Mesenchymal stem cell (in vitro differentiated cells and primary cell): ENCODE measurements at places on chromosomes 7 and 10.

DNA sequence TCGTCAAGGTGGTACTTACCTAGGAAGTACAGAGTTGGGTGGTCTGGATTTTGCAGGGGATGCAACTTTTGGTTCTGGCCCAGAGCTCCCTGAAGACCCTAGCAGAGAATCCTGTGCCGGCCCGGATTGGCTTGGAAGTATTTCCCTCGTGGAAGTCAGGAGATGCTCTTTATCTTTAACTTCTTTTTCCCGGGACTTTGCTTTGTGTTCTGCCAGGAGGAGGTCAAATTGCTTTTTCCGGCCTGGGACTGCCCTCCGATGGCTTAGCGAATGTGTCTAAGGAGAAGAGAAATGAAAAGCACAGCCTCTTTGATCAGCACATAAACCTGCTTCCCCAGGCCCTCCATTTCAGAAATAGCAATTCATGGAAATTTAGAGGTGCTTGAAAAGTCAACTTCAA is 57.0 kb upstream of the EFCAB10 start:
- no peak overlapping the region for H3K4me3 ChIP-seq
- no peak overlapping the region for H3K27ac ChIP-seq
- DNase-seq, result no peak
- peaks cover 41% of the 10 kb centered on the region for H3K36me3 ChIP-seq
- H3K4me1 ChIP-seq, result peaks cover 10% of the 10 kb centered on the region

DNA sequence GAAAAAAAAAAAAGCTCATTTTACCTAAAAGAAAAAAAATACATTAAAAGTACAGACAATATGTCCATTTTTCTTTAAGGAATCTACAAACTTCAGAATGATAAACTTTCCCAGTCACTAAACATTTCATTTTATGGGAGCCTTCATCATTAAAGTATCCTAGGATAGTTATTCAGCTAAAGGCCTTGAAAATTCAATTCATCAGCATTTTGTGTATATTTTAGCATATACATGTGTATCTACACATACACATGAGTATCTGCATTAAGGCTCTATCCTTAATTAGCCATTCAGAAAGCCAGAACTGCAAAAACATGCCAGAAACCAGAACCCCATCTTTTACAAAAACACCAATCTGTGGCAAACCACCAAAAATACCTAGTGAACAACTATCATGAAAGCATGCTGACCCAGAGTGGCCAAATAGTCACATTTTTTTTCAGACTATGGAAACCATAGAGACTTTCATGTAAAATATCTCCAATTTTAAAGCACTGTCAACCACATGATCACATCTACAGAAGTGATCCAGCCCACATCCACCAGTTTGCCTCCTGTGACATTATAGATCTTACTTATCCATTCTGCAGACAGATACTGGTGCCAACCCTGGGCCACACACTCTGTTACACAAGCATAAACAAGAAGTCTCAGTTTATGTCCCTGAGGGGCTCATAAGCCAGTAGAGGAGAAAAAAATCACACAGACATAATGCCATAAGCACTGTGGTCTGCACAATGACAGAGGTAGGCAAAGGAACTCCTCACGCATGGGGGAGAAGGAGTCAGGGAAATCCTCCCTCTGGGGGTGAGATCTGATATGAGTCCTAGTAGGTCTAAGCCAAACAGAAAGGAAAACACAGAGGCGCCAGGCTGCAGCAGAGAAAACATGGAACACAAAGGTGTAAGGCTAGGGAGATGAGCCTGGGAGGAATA is 79.2 kb downstream of the SRPK2 start:
- H3K4me1 ChIP-seq, result peaks cover 5% of the 10 kb centered on the region
- no peak overlapping the region for H3K4me3 ChIP-seq
- H3K27ac ChIP-seq, result no peak overlapping the region
- no peaks in the 10 kb centered on the region for H3K27me3 ChIP-seq

GRCh38 chr10:117386805-117387204 is 11.6 kb upstream of the PDZD8 start:
- H3K4me1 ChIP-seq, result no peaks in the 10 kb centered on the region
- no peak overlapping the region for H3K4me3 ChIP-seq
- H3K27ac ChIP-seq, result no peak overlapping the region
- DNase-seq, result no peak
- peaks cover 52% of the 10 kb centered on the region for H3K27me3 ChIP-seq

DNA sequence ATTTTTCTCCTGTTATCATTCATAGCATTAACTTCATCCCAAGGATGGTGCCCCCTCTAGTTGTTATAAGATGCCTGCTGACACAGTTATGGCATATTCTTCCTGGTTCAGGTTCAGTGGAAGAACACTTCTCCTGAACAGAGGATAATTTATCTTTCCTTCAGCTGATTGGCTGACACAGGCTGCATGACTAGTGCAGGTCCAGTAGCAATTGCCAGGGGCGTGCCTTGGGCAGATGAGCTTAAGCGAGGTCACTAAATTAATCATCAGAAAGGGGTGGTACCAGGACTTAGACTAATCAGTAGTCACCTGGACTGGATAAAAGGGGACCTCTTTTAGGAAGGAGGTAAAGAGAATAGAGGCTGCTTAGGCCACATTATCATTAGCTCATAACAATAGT is 42.3 kb downstream of the BZW2 start:
- no peak for DNase-seq
- no peaks in the 10 kb centered on the region for H3K4me1 ChIP-seq

- H3K4me1 ChIP-seq, result no peaks in the 10 kb centered on the region
- no peak for DNase-seq
- H3K36me3 ChIP-seq, result no peaks in the 10 kb centered on the region
- H3K4me3 ChIP-seq, result no peak overlapping the region
- no peak overlapping the region for H3K27ac ChIP-seq
- H3K27me3 ChIP-seq, result no peaks in the 10 kb centered on the region
These were observed 130.6 kb upstream of the LSM8 start for GRCh38 chr7:118053353-118053752.

DNA sequence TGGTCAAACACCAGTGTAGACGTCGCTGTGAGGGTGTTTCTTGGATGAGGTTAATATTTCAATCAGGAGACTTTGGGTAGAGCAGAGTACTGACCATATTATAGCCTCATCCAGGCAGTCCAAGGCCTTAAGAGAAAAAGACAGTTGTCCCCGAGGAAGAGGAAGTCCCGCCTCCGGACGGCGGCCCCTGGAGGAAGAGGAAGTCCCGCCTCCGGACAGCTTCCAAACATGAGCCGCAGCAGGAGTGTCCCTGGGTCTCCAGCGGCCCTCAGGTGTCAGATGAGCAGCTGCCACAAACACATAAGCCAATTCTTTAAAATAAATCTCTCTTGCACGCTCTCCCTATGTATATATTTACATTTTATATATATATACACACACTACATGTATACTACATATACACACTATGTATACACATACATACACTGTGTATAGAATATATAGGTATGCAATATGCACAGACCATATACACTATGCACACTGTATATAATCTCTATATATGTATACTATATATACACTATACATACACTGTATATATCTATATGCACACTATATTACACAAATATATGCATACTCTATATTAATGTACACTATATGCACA is 37.5 kb downstream of the PWWP2B start:
- no peak for DNase-seq
- peaks cover 26% of the 10 kb centered on the region for H3K4me1 ChIP-seq
- H3K27ac ChIP-seq, result no peak overlapping the region
- no peak overlapping the region for H3K4me3 ChIP-seq

- no peak overlapping the region for H3K27ac ChIP-seq
- no peak overlapping the region for H3K4me3 ChIP-seq
- peaks cover 8% of the 10 kb centered on the region for H3K4me1 ChIP-seq
- H3K27me3 ChIP-seq, result peaks cover 26% of the 10 kb centered on the region
- DNase-seq, result no peak
These were observed 12.5 kb upstream of the SLC18A3 start for GRCh38 chr10:49597426-49598163.

DNA sequence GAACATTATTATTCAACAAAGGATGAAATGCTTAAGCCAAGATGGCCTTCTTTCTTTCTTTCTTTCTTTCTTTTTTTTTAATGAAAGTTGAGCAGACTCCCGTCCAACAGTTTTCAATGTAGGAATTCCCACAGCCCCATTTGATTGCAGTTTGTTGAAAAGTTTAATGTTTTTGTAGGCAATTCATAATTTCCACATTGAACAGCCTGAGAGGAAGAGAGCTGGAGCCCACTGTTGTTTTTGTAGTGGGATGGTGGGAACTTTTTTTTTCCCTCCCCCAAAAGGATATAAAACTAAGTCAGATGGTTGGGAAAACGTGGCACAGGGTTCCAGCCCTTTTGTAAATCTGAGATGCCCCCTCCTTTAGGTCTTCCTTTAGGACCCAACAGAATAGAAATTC is 86.6 kb downstream of the TCF7L2 start:
- no peaks in the 10 kb centered on the region for H3K27me3 ChIP-seq
- H3K27ac ChIP-seq, result no peak overlapping the region
- DNase-seq, result no peak
- H3K36me3 ChIP-seq, result peaks cover 2% of the 10 kb centered on the region
- no peak overlapping the region for H3K4me3 ChIP-seq

- no peak for DNase-seq
- no peaks in the 10 kb centered on the region for H3K36me3 ChIP-seq
- peaks cover 21% of the 10 kb centered on the region for H3K4me1 ChIP-seq
- H3K27ac ChIP-seq, result no peak overlapping the region
- H3K27me3 ChIP-seq, result peaks cover 59% of the 10 kb centered on the region
These were observed 4.1 kb upstream of the CHN2 start for GRCh38 chr7:29190349-29191045.

- no peak overlapping the region for H3K4me3 ChIP-seq
- peaks cover 19% of the 10 kb centered on the region for H3K4me1 ChIP-seq
- H3K27ac ChIP-seq, result no peak overlapping the region
- no peaks in the 10 kb centered on the region for H3K27me3 ChIP-seq
- DNase-seq, result no peak
These were observed 7.9 kb upstream of the EMX2 start for GRCh38 chr10:117534321-117535297.

DNA sequence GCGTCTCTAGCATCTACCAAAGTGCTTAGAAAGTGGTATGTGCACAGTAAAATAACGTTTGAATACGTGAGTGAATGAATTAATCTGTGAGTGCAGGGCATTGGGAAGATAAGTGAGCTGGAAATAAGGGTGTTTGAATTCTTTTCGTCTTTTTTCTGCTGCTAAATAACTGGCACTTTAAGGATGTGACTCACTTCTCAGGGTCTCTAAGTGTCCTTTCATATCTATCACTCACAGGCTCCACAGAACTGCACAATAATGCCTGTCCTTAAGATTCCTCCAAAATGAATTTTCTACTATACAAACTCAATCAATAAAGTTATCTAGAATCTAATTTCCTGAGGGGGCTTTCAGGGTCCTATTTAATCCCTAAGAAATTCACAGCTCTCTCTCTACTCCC is 3.2 kb upstream of the DGKB start:
- peak; percentile 3 for DNase-seq
- no peaks in the 10 kb centered on the region for H3K36me3 ChIP-seq
- no peak overlapping the region for H3K4me3 ChIP-seq
- peaks cover 10% of the 10 kb centered on the region for H3K27me3 ChIP-seq
- H3K27ac ChIP-seq, result no peak overlapping the region

DNA sequence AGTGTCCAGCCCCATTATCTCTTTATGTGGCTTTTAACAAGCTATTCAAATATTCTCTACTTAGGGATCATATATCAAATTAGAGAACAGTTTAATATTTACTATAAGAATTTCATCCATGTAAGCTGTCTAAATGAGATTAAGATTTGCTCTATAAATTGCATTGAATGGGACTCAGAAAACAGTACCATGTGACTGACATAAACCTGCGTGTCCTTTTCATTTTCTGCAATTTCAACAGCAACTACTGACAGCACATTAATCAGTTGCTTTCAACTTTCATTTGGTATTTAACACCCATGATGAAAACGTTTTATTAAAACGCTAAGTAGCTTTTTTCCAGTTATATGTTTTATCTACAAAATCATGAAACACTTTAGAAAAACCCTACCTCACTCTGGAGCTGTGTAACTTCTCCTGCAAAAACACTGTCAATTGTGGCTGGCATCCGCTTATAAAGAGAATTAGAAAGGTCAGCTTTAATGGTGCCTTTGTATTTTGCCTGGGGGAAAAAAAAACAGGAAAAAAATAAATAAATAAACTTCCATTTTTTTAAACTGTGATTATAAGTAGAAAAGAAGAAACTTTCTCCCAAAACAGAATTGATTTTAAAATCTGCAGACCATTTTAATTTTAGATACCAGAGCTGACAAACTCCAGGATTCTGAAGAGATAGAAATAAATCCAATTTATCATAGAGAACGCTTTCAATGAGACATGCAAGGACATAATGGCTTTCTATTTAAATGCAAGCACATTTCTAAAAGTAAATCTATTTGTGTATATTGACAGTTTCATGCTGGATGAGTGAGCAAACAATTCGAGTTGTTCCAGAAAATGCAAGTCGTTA is 9.2 kb downstream of the NEBL start:
- no peaks in the 10 kb centered on the region for H3K4me1 ChIP-seq
- no peak overlapping the region for H3K4me3 ChIP-seq
- H3K27ac ChIP-seq, result no peak overlapping the region
- no peak for DNase-seq
- no peaks in the 10 kb centered on the region for H3K36me3 ChIP-seq

DNA sequence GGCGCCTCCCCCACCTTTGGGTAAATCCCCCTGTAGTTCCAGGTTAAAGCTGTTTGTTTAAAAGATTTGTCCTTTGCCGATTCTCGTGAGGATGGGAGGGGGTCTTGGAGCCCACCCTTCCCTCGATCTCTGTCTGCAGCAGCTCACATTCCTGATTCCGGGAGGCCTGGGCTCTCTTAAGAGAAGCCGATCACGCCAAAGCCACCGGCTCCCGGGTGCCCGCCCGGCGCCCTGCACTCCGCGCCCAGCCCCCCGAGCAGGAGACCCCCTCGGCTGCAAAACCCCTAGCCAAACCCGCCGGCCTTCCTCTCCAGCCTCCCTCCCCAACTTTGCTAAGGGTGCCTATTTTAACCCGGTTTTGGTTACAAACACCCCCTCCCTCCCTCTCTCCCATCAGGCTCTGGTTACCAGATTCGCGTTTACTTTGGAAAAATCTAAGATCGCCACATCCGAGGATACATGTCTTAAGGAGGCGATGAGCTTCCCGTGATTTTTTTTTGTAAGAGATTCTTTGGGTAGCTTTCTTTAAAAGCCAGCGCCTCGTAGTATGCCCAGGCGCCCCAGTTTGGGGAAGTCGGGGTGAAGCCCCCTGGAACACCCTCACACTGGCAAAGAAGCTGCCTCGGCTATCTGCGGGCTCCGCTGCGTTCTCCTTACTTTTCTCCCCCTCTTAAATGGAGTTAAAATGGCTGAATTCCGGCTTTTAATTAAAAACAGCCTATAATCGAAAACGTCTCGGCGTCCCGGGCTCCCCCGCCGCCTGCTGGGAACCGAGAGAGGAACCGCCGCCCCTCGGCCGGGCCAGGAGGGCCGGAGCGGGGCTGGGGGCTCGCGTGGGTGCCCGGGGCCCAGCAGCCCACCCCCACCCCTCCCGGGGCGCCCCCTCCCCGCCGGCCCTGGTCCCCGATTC is 983 bp downstream of the TNRC18 start:
- peak overlapping the region; percentile 84 for H3K4me3 ChIP-seq
- H3K27me3 ChIP-seq, result no peaks in the 10 kb centered on the region
- H3K4me1 ChIP-seq, result peaks cover 22% of the 10 kb centered on the region
- H3K27ac ChIP-seq, result peak overlapping the region; percentile 99
- peak; percentile 37 for DNase-seq

DNA sequence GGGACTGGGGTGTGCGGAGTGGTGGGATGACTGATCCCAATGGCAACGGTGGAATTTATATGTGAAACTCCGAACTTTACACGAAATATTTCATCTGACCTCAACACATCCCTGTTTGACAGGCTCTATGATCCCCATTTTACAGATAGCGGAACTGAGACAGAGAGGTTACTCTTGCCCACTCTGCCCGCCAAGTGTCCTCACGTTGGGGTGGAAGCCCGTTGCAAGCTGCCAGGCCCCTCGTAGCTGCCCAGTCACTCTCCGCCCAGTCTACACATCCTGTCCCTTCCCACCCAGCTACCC is 397 bp upstream of the NFE2L3 start:
- no peak for DNase-seq
- peaks cover 46% of the 10 kb centered on the region for H3K27me3 ChIP-seq
- no peaks in the 10 kb centered on the region for H3K36me3 ChIP-seq
- H3K4me1 ChIP-seq, result peaks cover 27% of the 10 kb centered on the region
- H3K27ac ChIP-seq, result no peak overlapping the region
